Hindlimb muscle (tissue), 1 donor: ENCODE measurements at places on chromosomes 6 and 20. TPM values are rescaled to one million over a fixed set of nuclear protein-coding genes. Genes with fewer than 3 reads are reported as not detected.

Gene CST7
- polyA plus RNA-seq: 0.63 TPM

Gene HLA-DMB
- polyA plus RNA-seq: 11.5 TPM

DNA sequence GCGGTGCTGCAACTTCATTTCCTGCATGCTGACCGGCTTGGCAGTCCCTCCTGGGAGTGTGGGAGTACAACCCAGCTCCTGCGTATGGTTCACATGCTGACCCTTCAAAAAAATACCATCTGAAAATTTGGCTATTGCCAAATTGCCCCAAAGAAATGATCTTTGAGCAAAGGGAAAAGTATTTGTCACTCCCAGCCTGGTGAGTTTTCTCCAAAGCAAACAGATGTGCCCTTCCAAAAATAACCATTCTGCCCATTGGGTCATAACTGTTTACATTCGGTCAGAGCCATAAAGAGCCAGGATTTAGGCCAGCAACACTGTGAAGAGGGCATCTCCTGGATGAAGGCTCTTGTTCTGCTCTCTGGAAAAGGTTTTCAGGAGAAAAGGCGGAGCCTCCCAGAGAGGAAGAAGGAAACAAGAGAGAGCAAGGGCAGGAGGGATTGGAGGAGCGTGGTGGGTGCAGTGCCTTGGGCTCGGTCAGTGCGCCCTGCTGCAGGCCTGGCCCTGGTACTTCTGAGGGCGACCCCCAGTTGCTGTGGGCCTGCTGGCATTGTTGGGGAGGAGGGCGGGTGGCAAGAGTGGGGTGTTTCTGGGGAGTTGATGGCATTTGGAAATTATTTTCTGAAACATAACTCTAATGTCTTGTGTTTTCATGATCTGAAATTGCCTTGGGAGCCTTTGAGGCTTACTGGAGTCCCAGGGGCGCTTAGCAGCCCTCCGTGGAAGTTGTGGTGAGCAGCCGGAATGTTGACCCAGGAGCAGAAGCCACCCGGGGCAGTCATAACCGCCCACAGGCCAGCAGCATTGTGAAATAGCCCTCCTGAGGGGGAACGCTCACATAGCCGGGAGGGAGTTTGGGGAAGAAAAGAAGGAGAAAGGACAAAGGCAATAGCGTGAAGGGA is 248.4 kb downstream of the MYLK4 start:
- DNase-seq: no peak

- DNase-seq: no peak
Measured at GRCh38 chr20:59676851-59677182, 72.5 kb downstream of the PHACTR3 start.

- no peak for DNase-seq
Measured at GRCh38 chr6:156881687-156882629, 104.8 kb downstream of the ARID1B start.

GRCh38 chr6:259901-260508 is 32.3 kb upstream of the DUSP22 start:
- no peak for DNase-seq

GRCh38 chr6:96911171-96911570 is 13.4 kb upstream of the KLHL32 start:
- no peak for DNase-seq

DNA sequence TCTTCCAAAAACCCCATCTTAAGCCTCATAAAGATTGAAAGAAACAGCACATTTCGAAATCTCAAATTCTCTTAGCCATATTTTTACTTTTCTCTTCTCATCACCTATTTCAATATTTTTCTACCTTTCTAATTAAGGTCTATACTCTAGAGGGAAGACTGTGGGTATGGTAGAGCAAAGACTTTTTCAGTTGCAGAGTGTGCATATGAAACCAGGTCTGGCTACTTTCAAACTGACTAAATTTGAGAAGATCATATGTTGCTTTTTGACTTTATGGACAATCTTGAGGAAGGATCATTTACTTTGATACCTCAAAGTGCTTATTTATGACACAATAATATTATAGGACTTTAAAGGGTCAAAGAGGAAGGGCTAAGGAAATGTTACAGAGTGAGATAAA is 20.7 kb downstream of the FILIP1 start:
- DNase-seq: no peak
